ENCODE measurements at places on chromosomes 13 and 19. TPM values are rescaled to one million over a fixed set of nuclear protein-coding genes. Genes with fewer than 3 reads are reported as not detected.
A peak's percentile ranks its signal among the peaks of the same experiment; 100 is the strongest.

The RBM26 gene
- total RNA-seq, result 65.5 TPM

The PEX11G gene
- total RNA-seq, result 1.8 TPM

DNA sequence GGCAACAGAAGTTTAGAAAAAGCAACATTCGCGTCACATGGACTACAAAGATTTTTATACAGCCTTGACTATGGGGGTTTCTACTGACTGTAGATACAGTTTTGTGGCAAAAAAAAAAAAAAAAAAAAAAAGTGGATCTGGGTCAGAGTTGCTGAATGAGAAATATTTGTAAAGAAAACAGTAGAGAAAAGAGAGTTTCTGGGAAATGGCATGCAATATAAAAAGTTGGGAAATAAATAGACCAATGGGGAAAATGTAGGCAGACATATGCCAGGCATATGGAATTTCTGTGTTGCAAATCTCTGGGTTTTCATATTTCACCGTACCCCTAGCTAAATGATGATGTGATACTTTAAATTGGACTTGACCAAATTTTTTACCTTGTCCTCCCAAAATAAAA, 315.3 kb downstream of the EFNB2 start:
- H3K4me1 ChIP-seq, result no peaks in the 10 kb centered on the region
- DNase-seq, result no peak
- no peaks in the 10 kb centered on the region for H3K27me3 ChIP-seq
- H3K36me3 ChIP-seq, result no peaks in the 10 kb centered on the region

The PROZ gene
- total RNA-seq, result not detected

DNA sequence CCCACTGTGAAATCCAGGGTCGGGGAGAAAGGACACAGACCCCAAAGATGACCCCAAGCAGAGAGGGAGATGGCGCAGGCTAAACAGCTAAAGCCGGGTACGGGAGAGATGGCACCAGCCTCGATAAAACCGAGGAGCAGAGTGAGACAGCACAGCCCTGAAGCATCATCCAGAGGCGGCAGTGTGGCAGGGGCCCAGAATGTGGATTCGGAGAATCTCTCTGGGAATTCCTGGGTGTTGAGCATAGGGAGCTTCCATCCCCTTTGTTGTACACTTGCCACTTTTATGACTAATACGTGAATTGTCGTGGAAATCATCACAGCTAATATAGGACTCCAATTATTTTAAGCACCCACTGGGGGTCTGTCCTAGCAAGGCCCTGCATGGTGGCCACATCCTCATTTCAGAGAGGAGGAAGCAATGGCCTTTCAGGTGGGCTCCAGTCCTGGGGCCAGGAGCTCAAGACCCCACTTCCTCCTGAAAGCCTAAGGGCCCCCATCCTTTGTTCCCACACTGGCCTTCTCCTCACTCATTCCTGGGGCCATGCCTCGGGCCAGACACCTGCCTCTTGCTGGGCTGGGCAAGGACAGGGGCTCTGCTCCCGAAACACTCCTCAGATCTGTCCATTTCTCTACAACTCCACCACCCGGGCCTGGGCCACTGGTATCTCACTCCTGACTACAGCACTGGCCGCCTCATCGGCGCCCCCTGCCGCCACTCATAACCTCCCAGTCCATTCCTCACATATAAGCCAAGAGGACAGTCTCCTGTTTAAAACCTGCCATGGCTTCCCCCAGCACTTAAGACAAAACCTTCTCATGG, 29.3 kb upstream of the ATP1A3 start:
- no peaks in the 10 kb centered on the region for H3K4me1 ChIP-seq
- H3K4me3 ChIP-seq, result no peak overlapping the region
- DNase-seq, result peak; percentile 84
- H3K27ac ChIP-seq, result no peak overlapping the region
- H3K36me3 ChIP-seq, result peaks cover 2% of the 10 kb centered on the region

The IGSF23 gene
- total RNA-seq, result not detected

The LILRA1 gene
- total RNA-seq, result not detected

The LPAR6 gene
- total RNA-seq, result 0.84 TPM

DNA sequence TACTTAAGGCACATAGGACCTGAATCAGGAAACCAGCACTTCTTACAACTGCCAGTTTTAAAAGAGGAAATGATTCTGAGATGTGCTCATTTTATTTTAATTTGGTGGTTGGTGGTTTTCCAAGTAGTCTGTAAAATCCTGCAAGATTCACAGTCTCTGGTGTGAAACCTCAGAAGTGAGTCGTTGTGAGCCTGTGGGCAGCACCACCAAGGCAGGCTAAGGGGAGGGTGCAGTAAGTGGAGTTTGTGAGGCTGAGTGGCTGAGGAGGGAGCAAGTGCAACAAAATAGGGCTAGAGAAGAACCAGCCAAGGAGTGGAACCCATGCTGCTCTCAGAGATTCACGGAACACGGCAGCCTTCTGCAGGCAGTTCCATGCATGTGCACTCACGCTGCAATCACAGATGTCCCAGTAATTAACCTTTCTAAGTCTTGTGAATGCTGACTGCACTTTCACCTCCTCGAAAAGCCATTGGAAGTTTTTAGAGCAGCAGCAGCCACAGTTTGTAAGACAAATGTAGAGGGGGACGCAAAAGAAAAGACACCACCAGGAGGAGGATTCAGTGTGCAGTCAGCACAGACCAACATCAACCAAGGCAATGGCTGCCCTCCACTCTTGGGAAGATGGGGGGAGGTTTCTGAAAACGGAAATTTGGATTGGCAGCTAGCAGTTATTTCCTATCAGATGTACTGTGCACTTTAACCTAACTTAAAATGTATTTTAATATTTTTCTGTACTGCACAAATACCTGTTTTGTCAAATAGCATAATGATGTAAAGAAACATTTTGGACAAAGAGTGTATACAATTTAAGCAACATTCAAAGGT, 44.9 kb downstream of the ESD start:
- no peak overlapping the region for H3K4me3 ChIP-seq
- H3K4me1 ChIP-seq, result no peaks in the 10 kb centered on the region

- H3K4me3 ChIP-seq, result no peak overlapping the region
- H3K36me3 ChIP-seq, result no peaks in the 10 kb centered on the region
- no peak for DNase-seq
- H3K27ac ChIP-seq, result no peak overlapping the region
- H3K4me1 ChIP-seq, result no peaks in the 10 kb centered on the region
- H3K27me3 ChIP-seq, result no peaks in the 10 kb centered on the region
Observed at GRCh38 chr19:40775632-40776022, 306 bp downstream of the MIA start.

DNA sequence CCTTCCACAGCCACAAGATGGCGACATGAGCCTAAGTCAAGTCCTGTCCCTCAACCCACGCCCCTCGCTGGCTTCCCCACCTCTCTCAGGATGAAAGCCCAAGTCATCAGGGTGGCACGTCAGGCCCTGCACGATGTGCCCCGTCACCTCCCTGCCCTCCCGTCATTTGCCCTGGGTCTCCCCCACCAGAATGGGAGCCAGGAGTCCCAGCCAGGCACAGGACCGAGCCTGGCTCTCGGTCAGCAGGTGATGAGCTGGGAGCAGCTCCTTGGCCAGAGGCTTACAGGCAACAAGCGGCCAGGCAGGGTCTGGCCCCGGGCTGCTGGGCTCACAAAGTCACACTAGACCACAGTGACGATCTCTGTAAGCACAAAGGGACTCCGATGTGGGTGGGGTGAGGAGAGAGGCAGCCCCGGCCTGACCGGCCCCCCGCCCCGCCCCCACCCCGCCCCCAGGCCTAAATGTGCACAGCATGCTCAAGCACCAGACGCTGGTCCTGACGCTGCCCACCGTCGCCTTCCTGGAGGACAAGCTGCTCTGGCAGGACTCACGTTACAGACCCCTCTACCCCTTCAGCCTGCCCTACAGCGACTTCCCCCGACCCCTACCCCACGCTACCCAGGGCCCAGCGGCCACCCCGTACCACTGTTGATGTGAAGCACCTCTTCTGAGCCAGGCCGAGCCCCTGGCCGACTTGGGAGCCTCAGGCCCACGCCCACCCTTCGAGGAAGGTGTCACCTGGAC, 7.3 kb downstream of the MRPL4 start:
- H3K4me1 ChIP-seq, result no peaks in the 10 kb centered on the region
- no peak overlapping the region for H3K27ac ChIP-seq
- peak; percentile 91 for DNase-seq
- H3K36me3 ChIP-seq, result peaks cover 26% of the 10 kb centered on the region
- H3K27me3 ChIP-seq, result no peaks in the 10 kb centered on the region

DNA sequence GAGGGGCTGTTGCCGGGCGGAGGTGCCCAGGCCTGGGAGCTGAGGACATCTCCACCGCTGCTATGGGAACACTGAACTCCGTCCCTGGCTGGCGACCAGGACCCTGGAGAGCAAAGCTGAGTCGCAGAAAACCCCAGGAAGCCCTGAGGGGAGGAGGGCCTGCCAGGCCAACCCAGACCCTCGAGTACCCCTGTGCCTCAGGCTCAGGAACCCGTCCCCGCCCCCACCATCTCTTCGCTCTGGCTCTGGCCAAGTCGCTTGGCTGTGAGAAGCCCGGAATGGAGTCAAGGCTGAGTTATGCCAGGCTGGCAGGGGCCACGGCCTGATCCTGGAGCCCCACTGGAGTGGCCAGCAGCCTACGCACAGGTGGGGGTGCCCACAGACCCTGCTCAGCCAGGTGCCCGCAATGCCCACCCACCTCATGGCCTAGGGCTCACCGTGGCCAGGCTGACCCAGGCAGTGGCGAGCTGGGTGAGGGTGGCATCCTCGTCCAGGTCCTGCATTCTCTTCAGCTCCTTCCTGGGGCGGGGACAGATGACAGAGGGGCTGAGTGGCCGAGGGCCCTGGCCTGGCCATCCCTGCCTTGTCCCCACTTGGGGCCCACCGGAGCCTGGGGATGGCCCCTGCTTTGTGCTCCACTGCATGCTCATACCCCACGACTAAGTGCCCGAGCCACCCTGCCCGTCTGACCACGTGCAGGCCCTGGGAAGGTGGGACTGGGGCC, 8.5 kb upstream of the CERS1 start:
- H3K4me3 ChIP-seq, result no peak overlapping the region
- no peaks in the 10 kb centered on the region for H3K27me3 ChIP-seq
- no peak for DNase-seq
- H3K36me3 ChIP-seq, result no peaks in the 10 kb centered on the region
- no peaks in the 10 kb centered on the region for H3K4me1 ChIP-seq

DNA sequence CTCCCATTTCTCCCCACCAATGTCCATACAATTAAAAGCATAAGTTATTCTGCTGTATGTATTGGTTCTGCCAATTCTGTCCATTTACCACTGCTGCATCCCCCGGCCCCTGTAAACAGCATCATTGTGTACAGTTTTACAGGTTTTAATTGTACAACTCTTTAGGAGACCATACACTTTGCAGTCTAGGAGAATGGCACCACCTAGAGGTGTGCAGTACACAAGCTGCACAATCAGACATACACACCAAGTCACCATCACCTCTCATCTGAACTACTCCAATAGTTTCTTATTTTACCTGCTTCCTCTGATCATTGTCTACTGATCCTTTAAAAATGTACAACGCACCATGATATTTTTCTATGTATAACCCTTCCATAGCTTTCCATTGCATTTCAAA, 855.9 kb upstream of the KLHL1 start:
- no peaks in the 10 kb centered on the region for H3K36me3 ChIP-seq
- no peak overlapping the region for H3K4me3 ChIP-seq
- H3K4me1 ChIP-seq, result no peaks in the 10 kb centered on the region
- no peak overlapping the region for H3K27ac ChIP-seq
- DNase-seq, result no peak
- no peaks in the 10 kb centered on the region for H3K27me3 ChIP-seq

The CFAP97D2 gene
- total RNA-seq, result not detected

The SERPINE3 gene
- total RNA-seq, result 0.15 TPM

DNA sequence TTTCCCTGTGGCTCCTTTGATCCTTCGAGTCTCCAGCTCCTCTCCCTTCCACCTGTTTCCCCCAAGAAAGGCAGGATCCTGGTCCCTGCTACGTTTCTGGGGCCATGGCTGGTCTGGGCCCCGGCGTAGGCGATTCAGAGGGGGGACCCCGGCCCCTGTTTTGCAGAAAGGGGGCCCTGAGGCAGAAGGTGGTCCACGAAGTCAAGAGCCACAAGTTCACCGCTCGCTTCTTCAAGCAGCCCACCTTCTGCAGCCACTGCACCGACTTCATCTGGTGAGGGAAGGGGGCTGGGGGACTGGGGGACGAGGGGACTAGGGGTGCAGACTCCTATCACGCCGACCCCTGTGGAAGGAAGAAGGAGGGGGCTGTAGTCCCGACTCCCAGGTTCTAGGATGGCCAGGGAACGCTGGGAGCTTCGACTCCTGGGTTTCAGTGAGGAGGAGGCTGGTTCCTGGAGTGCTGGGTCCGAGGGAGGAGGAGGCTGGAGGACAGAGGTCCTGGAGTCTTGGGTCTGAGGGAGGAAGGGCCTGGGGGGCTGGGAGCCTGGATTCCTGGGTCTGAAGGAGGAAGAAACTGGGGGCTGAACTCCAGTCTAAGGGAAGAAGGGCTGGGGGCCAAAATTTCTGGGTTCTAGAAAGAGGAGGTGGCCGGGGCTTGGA, 524 bp downstream of the PRKCG start:
- H3K4me3 ChIP-seq, result peak overlapping the region; percentile 57
- H3K27me3 ChIP-seq, result peaks cover 11% of the 10 kb centered on the region
- H3K27ac ChIP-seq, result no peak overlapping the region
- H3K4me1 ChIP-seq, result peaks cover 11% of the 10 kb centered on the region
- no peaks in the 10 kb centered on the region for H3K36me3 ChIP-seq

- DNase-seq, result no peak
- no peak overlapping the region for H3K4me3 ChIP-seq
- no peak overlapping the region for H3K27ac ChIP-seq
Observed at GRCh38 chr13:28044608-28045007, 55.8 kb downstream of the FLT3 start.

The APC2 gene
- total RNA-seq, result 3.7 TPM

- H3K36me3 ChIP-seq, result no peaks in the 10 kb centered on the region
- H3K4me3 ChIP-seq, result no peak overlapping the region
- H3K4me1 ChIP-seq, result no peaks in the 10 kb centered on the region
- H3K27ac ChIP-seq, result no peak overlapping the region
Observed at GRCh38 chr13:102267191-102267590, 134.7 kb downstream of the FGF14 start.

Data from H1 (cell line).